ENCODE measurements at places on chromosomes 13 and 19. TPM values are rescaled to one million over a fixed set of nuclear protein-coding genes. Genes with fewer than 3 reads are reported as not detected.

- DNase-seq, result peak; percentile 69
Observed at GRCh38 chr19:17235971-17236777, 9.5 kb downstream of the NR2F6 start.

GRCh38 chr19:18494267-18494607, 27.6 kb downstream of the ELL start:
- DNase-seq, result no peak

DNA sequence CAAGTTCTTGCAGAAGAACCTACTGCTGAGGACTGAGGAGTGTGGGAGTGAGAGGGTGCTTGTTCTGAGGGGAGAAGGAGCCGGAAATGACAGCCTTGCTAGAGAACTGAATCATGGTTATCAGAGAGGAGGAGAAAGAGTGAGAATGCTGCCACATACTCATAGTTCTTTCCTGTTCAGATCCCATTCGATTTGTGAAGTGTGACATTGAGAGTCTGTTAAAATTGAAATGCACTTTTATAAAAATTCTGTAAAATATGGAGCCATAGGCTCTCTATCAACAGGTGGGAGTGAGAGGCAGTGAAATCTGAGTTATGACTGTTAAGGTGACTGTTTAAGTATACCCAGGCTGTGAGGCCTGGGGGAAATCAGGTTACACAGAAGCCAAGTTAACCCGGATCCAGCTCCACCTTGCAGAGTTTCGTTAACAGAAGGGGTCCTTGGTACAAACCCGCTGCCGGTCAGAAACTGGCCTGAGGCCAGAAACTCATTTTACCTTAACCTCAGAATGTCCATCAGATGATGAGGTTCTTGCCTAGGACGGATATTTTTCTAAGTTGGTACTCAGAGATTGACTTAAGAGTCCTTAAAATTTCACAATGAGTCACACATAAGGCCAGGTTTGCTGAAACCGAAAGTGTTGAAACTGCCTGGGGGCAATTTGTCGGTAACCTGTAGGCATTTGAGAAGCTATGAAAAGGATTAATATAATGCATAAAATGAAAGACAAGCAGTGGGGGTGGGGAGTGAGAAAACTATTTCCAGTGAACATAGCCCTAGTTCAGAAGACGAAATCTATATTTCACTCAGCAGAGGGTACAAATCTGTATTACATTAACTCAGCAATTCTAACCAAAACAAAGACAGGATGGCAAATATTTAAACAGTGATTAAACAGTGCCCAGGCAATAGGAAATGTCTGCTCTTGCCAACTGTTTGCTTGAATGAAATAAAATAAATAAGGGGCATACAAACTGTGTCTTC, 350.5 kb downstream of the KCNRG start:
- DNase-seq, result no peak

- no peak for DNase-seq
Observed at GRCh38 chr13:100069278-100069677, 19.6 kb upstream of the PCCA start.

DNA sequence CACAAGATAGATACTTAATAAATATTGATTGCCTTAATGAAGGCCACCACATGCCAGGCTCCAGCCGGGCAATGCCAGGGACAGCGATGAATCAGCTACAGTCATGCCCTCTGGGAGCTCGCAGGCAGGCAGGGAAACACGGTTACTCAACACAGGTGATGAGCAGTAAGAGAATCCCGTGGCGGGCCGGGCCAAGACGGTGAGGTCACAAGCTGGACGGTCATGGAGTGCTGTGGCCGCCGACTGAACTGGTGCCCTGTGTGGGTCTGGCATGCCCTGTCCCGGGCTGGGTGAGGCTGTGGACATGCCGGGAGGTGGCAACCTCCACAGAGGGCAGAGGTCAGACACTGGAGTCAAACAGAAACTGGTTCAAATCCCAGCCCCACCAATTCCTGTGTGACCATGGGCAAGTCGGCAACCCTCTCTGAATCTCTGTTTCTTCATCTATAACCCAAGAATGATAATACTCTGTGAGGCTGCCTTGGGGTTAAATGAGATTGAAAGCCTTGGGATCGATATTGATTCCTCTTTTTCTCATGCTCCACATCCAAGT, 13.2 kb upstream of the PAK4 start:
- no peak for DNase-seq

GRCh38 chr19:51695088-51695487, 2.0 kb downstream of the SPACA6 start:
- no peak for DNase-seq

The XAB2 gene
- 25.0 TPM for total RNA-seq

The TGFBR3L gene
- total RNA-seq, result 8.0 TPM

The HIF3A gene
- total RNA-seq, result 99.1 TPM

The POSTN gene
- total RNA-seq, result 133 TPM

The RFPL4AL1 gene
- total RNA-seq, result not detected

The TEX30 gene
- 9.2 TPM for total RNA-seq

Data from right cardiac atrium (tissue), 5 donors.